ENCODE measurements at places on chromosomes 11 and 22.

- no peak for DNase-seq
Measured at GRCh38 chr22:36946421-36947158, 33.2 kb downstream of the CSF2RB start.

- DNase-seq: no peak
Measured at GRCh38 chr11:118545533-118545932, 14.5 kb downstream of the TMEM25 start.

- no peak for DNase-seq
Measured at GRCh38 chr11:118790357-118791110, 430 bp downstream of the DDX6 start.

GRCh38 chr22:50307890-50308596, 597 bp upstream of the PLXNB2 start:
- no peak for DNase-seq

- DNase-seq: no peak
Measured at GRCh38 chr22:47836957-47837356, 1074.5 kb downstream of the TBC1D22A start.

GRCh38 chr11:32705309-32706033, 89.0 kb downstream of the CCDC73 start:
- no peak for DNase-seq

GRCh38 chr22:49662681-49663080, 165.0 kb downstream of the BRD1 start:
- DNase-seq: no peak

- peak; percentile 13 for DNase-seq
Measured at GRCh38 chr11:61486779-61487178, 21.8 kb upstream of the LRRC10B start.

- no peak for DNase-seq
Measured at GRCh38 chr11:86444981-86445380, 70.3 kb downstream of the CCDC81 start.

GRCh38 chr11:5290106-5290505, 11.6 kb downstream of the OR51B4 start:
- DNase-seq: no peak
